CD4-positive, alpha-beta memory T cell (primary cell): ENCODE measurements at places on chromosomes 11 and 22. TPM values are rescaled to one million over a fixed set of nuclear protein-coding genes. Genes with fewer than 3 reads are reported as not detected.
A peak's percentile ranks its signal among the peaks of the same experiment; 100 is the strongest.

DNA sequence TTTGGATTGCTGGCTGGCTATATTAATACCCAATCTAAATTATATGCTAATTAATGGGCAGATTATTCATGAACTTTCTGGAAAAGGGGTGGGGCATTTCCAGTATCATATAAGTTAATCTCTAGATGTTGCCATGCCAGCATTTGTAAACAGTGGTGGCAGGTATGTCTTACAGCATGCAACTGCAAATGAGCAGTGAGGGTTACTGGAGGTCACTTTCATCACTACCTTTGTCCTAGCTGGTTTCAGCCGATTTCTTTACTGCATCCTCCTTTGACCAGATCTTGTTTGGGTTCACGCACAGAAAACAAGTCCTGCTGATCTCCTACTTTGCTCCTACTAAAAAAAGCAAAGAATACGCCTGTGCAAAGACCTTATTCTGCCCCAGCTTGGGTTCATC is 89.1 kb upstream of the USP47 start:
- no peak for DNase-seq

GRCh38 chr11:86046116-86046515 is 22.8 kb downstream of the PICALM start:
- no peak for DNase-seq

- no peak for DNase-seq
Measured at GRCh38 chr11:65118097-65118837, 766 bp upstream of the ZNHIT2 start.

GRCh38 chr22:45226503-45227186 is 14.0 kb downstream of the KIAA0930 start:
- DNase-seq, result no peak

GRCh38 chr11:106533046-106533445 is 455.6 kb downstream of the AASDHPPT start:
- no peak for DNase-seq

- no peak for DNase-seq
Measured at GRCh38 chr11:124442442-124442841, 3.1 kb downstream of the OR8B8 start.

DNA sequence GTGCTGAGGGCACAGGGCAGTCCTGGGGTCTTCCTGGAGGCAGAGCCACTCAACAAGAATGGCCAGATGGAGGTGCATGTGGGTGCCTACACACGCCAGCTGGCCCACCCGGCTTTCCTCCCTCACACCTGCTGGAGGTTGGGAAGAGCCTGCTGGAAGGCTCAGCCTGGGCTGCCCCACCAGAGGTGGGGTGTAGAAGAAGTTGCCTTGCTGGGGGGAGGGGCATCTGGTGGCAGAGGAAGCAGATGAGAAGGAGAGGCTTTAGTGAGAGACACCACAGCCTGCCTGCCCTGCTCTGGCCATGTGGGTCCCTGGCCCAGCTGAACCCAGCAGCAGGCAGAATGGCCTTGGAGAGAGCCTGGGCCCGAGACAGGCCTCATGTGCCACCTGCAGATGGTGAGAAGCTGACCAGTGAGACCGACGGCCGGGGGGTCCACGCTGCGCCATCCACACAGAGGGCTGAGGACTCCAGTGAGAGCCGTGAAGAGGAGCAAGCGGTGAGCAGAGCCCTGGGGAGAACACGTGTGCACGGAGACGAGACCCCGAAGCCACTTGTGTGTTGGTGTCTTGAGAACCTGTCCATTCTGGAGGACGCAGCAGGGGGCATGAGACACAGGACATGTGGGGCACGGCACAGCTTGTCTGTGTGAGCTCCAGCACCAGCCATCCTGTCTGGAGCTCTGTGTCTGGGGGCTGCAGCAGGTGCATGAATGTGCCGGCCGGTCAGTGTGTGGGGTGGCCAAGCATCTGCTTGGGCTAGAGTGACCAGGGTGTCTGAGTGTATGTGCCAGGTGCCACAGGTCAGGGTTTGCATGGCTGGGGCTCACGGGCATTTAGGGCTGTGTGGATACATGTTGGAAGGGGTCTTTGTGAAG is 2.7 kb downstream of the B4GALNT4 start:
- no peak for DNase-seq

DNA sequence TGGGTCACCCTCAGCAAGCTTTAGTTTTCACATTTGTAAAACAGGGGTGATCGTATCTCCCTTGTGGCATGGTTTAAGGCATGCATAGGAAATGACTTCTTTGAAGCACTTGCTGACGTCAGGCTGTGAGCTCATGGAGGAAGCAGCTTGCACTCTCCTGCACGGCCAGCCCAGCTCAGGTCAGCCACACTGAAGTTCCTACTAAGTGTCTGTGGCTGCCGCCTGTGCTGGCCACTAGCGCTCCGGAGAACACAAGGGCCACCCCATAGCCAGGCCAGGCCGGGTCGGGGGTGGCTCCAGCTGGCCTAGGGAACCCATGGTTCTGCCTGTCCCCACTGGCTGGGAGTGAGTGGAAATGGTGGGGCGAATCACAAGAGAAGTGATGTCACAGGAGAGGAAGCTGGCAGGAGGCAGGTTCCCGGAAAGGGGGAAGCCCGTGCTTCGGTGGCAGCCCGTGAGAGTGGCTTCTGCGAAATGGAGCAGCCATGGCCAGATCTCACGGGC is 28.2 kb downstream of the KCTD17 start:
- DNase-seq, result peak; percentile 90

DNA sequence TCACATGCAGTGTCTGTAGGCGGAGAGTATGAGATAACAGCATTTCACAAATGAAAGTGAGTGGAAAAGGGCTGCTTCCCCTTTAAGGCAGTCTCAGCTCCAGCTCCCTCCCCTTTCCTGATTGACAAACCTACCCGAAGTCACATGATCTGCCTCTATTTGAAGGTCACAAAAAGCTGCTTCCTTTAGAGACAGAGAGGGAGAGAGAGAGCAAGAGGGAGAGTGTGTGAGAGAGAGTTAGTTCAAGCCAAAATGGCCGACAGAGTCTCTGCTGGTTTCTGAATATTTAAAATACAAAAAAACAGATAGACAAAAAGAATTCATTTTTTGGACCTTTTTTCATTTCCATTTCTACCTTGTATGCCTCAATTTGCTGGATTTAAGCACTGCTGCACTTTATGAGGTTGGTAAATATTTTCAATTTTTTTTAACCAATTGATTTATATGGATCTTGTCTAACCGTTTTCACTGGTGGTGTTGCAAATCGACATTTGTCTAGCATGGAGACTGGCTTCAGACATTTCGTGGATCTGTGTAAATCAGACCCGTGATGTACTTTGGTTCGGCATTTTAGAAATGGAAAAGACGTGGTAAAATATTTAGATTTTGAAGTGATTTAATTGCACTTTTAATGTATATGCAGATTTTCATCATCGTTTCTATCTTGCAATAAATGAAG is at the start of gene TNRC6B:
TNRC6B (plus strand) TSS at position 188 of the 679 bp plus-strand sequence; CDS start at position 399, 211 bp downstream.
- peak; percentile 94 for DNase-seq

Gene LRRC32
- total RNA-seq, result 0.53 TPM

Gene SHANK3
- not detected for total RNA-seq

Gene NTM
- total RNA-seq, result not detected

Gene PYGM
- 10.7 TPM for total RNA-seq
